Stimulated activated CD8-positive, alpha-beta memory T cell treated with anti-CD3 and anti-CD28 coated beads, Interleukin-12 subunit alpha, Interleukin-12 subunit beta, amount 100 ng/mL, for 4 hours (primary cell): ENCODE measurements at places on chromosomes 2 and 18.

DNA sequence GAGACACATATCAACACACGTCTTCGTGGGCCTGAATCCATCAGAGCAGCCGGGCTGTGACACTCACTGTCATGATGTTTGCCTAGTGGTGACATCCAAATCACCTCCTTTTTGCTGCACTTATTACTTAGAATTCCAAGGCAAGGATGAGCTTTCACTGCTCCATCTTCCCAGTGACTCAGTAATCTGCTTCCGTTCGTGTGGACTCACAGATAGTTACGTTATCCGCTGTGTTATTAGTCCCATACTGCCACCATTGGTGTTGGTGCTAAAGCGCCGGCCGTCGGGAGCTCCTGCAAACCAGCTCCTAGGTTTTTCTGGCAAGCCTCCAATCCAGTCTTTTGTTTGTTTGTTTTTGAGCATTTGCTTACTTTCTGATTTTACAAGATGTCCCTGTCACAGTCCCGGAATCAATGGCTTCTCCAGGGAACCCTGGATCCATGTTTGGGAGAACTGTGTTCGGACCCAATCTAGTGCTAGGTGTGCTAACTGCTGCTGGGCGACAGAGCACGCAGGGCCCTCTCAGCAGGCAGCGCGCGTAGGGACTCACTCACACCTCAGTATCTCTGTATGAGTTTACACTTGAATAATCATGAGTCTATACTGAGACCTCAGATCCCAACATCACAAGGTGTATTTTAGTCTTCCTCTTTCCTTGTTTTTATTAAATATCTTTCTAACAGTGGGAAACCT, 42.6 kb downstream of the HDAC4 start:
- DNase-seq = no peak

- DNase-seq = no peak
Observed at GRCh38 chr2:3001615-3002560, 375.7 kb downstream of the EIPR1 start.

- DNase-seq = no peak
Observed at GRCh38 chr18:45049578-45050319, 369.1 kb downstream of the SETBP1 start.

GRCh38 chr2:169782513-169782912, 16.2 kb upstream of the SSB start:
- DNase-seq = no peak

DNA sequence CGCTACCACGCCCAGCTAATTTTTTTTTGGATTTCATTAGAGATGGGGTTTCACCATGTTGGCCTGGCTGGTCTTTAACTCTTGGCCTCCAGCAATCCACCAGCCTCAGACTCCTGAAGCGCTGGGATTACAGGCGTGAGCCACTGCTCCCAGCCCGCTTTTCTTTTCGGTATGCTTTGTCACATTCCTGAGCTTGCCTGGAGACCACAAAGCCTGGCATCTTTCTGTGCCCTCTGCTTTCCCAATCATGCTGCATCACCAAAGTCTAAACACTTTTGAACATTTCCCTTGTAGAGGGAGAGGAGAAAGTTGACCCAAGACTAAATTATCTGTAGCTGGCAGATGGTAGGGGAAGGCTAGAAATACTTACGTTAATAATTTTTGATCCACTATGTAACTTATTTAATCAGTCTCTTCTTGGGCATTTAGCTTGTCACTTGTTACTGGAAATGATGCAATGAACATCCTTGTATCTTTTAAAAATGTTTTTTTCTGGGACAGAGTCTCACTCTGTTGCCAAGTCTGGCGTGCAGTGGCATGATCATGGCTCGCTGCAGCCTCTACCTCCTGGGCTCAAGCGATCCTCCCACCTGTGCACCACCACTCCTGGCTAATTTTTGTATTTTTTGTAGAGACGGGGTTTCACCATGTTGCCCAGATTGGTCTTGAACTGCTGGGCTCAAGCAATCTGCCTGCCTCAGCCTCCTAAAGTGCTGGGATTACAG, 2.7 kb upstream of the NPC1 start:
- DNase-seq = no peak

DNA sequence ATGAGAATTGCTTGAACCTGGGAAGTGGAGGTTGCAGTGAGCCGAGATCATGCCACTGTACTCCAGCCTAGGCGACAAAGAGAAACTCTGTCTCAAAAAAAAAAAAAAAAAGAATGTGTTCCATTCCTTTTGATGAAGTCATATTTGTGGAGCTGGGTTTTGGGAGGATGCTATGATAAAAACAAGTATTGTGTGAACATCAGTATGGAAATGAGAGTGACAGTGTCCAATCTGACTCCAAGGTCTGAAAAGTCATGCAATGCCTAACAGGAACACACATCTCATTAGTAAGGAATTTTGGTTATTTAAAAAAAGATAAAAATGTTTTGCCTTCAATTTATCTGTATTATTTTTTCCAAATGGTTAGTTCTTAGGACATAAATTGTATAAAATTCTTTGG, 11.8 kb downstream of the GCFC2 start:
- DNase-seq = no peak

GRCh38 chr2:60489289-60489688, 64.2 kb downstream of the BCL11A start:
- no peak for DNase-seq

DNA sequence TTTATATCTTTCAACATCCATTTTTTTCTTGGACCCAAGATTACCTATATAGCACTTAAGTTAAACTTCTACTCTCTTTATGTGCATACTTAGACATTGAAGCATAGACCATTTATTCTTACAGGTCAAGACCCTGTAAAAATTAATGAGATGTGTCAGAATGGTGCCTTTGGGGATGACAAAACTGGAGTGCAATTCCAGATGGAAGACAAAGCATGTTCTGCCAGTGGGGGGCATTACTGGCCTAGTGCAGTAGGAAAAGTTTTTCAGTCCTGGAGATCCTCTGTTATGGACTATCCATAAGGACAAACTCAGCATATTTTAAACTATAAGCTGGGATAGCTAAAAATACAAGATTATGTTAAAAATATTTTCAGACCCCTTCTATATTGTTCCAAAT, 57.8 kb upstream of the MMADHC start:
- DNase-seq = no peak

- DNase-seq = no peak
Observed at GRCh38 chr18:3960142-3960541, 495.0 kb downstream of the DLGAP1 start.

GRCh38 chr2:166140932-166141331, 13.1 kb upstream of the SCN1A start:
- no peak for DNase-seq

GRCh38 chr2:88671786-88672427, 19.6 kb upstream of the RPIA start:
- no peak for DNase-seq

DNA sequence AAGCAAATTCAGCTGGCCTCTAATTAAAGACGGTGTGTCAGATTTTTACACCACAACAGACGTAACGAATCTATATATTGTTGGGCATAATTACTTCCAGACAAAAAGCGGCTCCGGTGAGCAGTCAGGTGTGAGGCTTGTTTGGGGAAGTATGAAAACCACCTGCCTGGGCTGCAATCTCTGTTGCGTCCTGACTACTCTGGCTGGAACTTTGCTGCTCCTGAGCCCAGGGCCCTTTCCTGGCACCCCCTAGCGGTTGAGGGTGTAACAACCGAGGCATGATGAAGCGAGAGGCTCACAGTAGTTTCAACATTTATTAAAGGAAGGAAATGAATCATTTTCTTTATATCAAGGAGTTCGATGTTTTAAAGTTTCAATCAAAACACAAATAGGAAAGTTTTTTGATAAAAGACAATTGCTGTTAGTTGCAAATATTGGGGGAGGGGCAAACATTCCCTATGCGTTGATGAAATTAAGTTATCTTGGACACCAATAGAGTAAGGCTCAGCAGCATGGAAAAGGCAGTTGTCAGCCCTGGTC, 10.6 kb upstream of the ITGB6 start:
- DNase-seq = peak; percentile 29

DNA sequence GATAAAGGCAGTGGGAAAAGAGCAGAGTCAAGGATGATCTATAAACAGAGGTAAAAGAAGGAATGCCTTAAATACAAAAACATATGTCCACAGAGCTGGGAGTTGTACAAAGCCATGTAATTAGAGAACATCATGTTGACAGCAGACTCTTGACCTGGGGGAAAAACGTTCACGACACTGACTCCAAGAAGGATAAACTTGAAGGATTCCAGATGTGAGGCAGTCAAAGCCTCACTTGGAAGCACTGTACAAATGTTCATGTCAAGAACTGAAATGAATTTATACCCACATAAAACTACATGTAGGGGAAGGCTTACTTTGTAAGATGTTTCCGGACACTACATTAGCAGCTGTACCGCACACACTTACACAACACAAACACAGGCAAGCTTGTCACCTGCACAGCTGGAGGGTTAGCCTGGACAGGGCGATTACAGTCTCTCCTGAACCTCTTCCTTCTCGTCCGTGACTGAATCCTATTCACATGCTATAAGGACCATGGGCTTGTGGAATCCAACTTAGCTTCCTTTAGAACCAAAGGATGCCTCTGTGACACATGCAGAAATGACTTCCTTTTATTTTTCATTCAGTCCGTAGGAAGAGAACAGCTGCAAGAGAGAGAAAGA, 88.6 kb downstream of the SH3YL1 start:
- DNase-seq = no peak

GRCh38 chr18:49514577-49514976, 27.5 kb upstream of the C18orf32 start:
- DNase-seq = no peak

DNA sequence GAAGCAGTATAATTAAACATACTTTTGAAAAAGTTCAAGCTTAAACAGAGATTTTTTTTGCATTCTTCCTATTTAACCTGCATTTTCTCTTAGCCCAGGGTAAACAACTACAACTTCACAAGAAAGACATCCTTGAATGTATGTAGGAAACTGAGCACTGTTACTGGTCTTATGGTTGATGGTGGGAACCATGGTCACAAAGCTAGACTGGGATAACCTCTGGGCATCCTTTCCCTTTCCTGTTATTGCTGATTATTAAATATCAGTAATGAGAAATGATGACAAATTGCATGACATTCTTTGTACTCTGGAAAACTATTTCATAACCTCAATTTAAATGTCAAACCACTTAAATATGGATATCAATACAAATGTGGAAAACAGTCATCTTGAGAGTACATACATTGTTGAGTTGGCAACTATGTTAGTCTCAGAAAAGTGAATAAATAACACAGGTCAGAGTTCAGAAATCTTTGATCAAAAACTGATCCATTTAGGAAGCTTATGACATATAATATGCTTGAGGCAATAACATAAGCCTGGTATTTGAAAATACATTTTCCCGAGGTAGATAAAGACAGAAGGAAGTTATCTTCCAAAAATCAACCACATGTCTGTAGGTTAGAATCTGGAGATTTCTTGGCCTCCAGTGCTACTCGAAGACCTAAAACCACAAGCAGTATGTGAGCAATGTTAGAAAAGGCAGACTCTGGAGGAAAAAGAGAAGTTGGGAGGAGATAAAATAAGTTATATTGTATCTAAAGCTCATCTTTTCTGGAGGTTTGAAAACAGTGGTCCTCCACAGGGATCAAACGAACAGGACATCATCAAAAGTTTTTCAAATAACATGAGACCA, 65.2 kb upstream of the ST8SIA5 start:
- no peak for DNase-seq

DNA sequence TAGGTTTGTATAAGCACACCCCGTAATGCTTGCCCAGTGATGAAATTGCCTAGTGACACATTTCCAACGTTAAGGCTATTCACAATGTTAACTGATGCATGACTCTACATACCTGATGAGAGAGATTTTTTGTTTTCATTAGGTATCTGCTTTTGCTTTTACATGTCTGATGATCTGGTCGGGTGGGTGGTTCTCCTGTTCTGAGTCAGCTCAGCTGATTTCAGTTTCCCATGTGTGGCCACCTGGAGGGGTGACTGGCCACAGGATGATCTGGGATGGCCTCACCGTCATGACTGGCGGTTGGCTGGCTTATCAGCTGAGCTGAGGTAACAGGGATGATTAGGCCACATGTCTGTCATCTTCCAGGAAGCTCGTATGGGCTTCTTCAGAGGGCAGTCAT, 33.8 kb upstream of the ACYP2 start:
- no peak for DNase-seq

GRCh38 chr2:39408351-39409136, 28.5 kb downstream of the MAP4K3 start:
- no peak for DNase-seq
